Stimulated activated CD4-positive, alpha-beta T cell treated with anti-CD3 and anti-CD28 coated beads, Interleukin-1b, Interleukin-23, amount 100 ng/mL, for 4 hours (primary cell): ENCODE measurements at places on chromosomes 16 and 17.

GRCh38 chr17:68101987-68102314 is 66.4 kb downstream of the KPNA2 start:
- DNase-seq: no peak

DNA sequence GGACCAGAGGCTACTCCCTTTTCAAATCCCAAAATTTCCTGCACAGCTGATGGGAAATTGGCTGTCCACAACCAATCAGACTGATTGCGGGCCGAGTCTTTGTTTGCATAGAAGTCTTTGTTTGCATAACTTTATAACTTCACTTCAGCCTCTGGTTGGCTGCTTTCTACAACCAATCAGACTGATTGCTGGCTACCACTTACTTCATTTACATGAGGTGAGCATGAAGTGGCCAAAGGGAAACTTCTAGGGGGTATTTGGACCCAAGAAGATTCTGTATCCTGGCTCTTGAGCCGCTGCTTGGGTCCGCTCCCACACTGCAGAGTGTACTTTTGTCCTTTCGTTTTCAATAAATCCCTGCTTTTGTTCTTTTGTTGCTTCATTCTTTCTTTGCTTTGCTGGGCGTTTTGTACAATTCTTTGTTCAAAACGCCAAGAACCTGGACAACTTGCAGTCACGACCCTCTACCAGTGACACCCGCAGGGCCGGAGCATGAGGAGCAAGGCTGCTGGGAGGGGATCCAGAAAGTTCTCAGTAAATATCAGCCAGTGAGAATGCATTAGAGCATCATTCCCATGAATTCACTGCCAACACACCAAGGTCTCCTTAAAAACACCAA is 67.5 kb downstream of the IQCK start:
- no peak for DNase-seq

GRCh38 chr16:25110387-25110947 is 1.1 kb upstream of the LCMT1 start:
- DNase-seq: no peak

GRCh38 chr16:11575223-11575589 is 11.5 kb downstream of the LITAF start:
- DNase-seq: no peak

- DNase-seq: peak; percentile 36
These were observed 994 bp downstream of the PITPNA start for GRCh38 chr17:1561420-1562175.

GRCh38 chr16:58123896-58124600 is 5.1 kb downstream of the CFAP20 start:
- DNase-seq: no peak

DNA sequence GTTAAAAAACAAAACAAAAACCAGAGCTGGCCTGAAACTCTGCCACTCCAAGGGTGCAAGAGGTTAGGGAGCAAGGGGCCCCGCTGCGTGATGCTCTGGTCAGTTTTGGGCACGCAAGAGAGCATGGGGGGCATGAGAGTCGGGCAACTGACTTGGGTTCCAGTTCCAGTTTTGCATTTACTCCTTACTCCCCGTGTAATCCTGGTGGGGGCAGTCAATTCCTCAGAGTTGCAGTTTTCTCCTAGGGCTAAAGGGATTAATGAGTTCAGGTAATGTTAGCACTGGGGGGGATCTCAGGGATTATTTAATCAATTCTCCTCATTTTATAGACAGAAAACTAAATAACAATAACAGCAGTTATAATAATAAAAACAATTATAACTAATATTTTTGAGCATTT is 72.9 kb upstream of the PMFBP1 start:
- DNase-seq: no peak

- no peak for DNase-seq
These were observed 220.4 kb downstream of the CBLN1 start for GRCh38 chr16:49061137-49061714.

- no peak for DNase-seq
These were observed 88.8 kb downstream of the MGAT5B start for GRCh38 chr17:76956846-76957540.

DNA sequence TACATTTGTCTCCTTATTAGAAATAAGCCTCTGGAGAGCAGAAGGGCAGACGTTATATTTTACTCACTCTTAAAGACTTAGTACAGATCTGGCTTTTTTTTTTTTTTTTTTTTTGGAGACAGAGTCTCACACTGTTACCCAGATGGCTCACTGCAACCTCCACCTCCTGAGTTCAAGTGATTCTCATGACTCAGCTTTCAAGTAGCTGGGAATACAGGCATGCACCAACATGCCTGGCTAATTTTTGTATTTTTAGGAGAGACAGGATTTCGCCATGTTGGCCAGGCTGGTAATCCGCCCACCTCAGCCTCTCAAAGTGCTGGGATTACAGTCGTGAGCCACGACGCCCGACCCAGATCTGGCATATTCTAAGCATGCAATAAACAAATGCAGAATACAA is 36.4 kb upstream of the TMEM97 start:
- DNase-seq: no peak

DNA sequence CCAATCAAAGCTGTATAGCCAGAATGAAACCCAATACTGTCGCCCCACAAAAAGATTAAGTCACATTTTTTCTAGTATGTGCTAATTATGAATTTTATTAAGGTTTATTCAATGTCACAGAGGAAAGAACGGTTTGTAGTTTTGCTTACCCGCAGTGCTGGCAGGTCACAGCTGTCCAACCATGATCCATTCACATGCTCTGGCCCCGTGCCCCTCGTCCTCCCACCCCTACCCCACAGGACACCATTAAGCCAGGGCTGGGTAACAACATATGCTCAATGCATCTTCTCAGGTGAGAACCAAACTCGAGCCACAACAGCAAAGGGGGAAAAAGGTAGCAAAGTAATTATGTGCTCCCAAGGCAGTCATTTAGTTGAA is 589 bp upstream of the FBF1 start:
- no peak for DNase-seq

GRCh38 chr17:41542357-41542756 is 14.2 kb upstream of the KRT19 start:
- DNase-seq: no peak

- DNase-seq: peak; percentile 32
These were observed 611.3 kb upstream of the SALL1 start for GRCh38 chr16:51762081-51762996.

DNA sequence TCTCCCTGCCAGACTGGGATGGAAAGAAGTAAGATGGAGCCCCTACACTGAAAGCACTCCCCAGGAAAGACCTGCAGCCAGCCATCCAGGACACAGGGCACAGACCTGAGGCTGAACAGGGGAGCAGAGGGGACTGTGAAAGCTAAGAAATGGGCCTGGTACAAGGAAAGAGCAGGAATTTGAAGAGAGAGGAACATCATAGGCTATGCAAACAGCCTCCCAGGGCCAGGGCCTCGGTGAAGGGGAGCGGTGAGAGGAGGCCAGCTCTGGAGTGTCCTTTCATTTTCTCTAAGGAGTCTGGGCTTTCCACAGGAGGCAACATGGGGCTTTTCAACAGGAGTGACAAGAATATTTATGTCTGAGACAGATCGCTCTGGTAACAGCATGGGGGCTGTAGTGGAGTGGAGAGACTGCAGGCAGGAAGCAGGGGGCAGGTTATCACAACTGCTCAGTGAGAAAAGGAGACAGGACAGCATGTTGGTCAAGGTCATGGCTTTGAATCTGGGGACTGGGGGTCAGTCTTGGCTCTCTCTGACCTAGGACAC is 50.1 kb downstream of the TOM1L2 start:
- DNase-seq: no peak

GRCh38 chr16:10564591-10564990 is 15.8 kb downstream of the EMP2 start:
- no peak for DNase-seq

- DNase-seq: no peak
These were observed 43.9 kb upstream of the KIFC3 start for GRCh38 chr16:57846078-57846697.

- no peak for DNase-seq
These were observed 143.5 kb upstream of the HLF start for GRCh38 chr17:55121268-55121667.

GRCh38 chr16:87146676-87147075 is 170.5 kb downstream of the C16orf95 start:
- DNase-seq: no peak
